ENCODE measurements at places on chromosomes 16 and 17.

- DNase-seq, result peak; percentile 89
Observed at GRCh38 chr16:81444448-81445121, at the start of gene CMIP. TSS of gene CMIP (plus strand) at chr16:81444808.

DNA sequence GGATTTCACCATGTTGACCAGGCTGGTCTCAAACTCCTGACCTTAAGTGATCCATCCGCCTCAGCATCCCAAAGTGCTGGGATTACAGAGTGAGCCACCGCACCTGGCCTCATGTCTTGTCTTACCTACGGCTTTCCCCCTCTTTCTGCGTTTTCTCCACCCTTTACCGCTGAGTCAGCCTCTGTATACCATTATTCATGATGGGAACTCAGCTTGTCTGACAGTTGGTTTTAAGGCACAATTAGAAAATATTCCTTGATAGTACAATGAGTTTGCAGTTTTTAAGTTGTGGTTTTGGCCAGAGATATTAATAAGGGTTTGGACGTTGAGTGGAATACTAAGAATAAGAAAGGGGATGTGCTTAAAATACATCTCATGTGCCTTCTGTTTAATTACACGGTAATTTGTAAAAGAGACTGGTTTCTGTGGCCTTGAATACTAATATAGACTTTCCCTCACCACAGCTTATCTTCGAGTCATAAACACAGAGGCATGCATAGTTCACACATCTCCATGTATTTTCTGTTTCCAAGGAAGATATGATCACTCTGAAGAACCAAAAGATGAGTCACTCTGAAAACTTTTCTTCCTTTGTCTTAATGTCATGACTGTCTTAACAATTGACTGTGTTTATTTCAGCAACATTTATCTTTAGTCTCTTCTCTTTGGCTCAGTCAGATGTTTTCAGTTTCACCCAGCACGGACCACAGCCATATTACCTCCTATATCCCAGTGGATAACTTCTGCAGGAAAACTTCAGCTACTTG lies 54.4 kb downstream of the PITPNC1 start:
- peak; percentile 78 for DNase-seq

DNA sequence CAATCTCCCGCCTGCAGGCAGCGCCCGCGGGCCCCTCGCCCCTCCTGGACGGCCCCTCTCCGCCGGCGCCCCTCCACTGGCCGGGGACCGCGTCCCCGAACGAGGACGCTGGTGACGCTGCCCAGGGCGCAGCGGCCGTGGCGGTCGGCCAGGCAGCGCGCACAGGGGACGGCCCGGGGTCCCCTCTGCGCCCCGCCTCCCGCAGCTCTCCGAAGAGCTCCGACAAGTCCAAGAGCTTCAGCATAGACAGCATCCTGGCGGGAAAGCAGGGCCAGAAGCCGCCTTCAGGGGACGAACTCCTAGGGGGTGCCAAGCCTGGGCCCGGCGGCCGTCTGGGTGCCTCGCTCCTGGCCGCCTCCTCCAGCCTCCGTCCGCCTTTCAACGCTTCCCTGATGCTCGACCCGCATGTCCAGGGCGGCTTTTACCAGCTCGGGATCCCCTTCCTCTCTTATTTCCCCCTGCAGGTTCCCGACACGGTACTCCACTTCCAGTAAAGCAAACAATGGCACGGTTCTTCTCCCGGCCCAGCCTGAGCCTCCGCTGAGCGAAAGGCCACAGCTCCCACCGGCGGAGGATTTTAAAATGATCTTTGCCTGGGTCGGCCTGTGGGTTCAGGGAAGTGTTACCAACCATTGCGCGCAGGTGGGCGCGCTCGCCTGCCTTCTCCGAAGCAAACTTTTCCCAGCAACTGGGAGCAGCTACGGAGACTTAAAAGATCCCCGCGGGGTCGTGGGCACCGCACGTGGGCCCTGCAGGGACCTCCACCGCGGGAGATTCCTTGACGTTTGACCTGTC lies 1.1 kb downstream of the FOXL1 start:
- DNase-seq, result no peak

DNA sequence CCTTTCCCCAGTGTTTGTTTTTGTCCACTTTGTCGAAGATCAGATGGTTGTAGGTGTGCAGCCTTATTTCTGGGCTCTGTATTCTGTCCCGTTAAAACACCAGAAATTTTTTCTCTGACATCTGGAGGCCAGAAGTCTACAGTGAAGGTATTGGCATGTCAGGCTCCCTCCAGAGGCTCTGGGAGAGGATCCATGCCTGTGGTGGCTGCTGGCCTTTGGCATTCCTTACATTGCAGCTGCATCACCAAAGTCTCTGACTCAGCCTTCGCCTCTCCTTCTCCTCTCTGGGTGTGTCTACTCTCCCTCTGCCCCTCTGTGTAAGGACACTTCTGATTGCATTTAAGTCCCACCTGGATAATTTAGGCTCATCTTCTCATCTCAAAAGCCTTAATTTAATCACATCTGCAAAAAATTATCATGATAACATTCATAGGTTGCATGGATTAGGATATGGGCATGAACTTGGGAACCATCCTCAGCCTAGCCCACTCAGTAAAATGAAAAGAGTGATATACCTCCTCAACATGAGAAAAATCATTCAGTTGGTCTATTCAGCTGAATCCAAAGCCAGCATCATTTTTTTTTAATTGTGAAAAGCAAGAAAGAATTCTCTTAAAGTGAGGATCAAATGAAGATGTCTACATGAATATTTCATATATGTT lies 78.0 kb downstream of the MAP2K6 start:
- DNase-seq, result peak; percentile 80

DNA sequence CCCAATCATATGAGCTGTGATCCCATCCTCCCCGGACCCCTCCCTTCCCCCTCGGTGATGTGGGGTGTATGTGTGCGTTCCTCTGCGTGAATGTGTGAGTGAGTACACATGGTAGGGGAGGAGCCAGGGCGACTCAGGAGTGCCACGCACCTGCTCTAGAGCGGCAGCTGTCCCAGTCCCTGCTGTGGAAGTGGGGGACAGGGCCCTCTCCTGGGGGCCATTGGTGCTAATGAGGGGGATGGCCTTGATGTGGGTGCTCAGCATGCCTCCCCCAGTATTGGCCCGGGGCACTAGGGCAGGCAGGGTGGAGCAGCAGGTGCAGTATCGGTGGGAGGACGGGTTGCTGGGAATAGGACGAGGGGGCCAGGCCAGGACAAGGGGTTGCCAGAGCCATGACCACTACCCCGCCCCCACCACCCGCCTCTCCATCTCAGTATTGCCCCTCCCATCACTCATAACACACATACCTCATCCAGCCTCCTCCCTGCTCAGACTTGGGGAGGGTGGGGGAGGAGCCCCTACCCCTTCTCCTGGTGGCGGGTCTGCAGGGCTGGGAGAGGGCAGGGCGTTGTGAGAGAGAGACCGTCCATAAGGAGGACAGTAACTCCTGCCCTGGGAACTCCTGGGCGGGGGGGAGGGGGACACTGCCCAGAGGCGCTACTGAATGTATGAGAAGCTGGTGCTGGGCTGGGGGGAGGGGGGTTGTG lies 8.5 kb downstream of the NR1D1 start:
- no peak for DNase-seq

GRCh38 chr17:32396343-32396742 lies 46.4 kb downstream of the ZNF207 start:
- no peak for DNase-seq

- no peak for DNase-seq
Observed at GRCh38 chr17:57182621-57183020, 73.7 kb upstream of the MSI2 start.

GRCh38 chr17:28765038-28765437 lies 21.2 kb downstream of the TRAF4 start:
- DNase-seq, result no peak

- no peak for DNase-seq
Observed at GRCh38 chr17:2062571-2063183, 7.8 kb downstream of the HIC1 start.

DNA sequence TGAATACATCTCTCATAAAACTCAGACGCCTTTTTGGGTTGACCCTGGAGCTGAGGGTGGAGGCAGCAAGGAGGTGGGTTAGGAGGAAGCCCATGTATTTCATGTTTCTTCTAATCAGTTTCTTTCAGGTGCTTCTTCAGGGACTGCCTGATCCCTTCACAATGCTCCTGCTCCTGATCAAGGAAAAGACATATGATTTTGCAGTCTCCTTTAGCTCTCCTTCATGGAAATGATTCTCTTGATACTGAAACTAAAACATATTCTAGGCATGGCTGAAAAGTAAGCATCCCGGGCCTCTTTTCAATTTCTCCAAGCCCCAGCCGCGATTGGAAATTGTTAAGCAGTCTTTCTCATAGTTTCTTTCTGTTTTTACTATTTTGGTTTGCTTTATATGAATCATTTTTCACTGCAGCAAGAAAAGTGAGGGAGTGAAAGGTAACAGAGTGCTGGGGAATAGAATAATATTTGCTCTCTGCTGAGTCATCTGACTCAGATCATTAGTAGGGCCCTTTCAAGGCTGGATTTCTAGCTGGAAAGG lies 730.7 kb downstream of the CDH11 start:
- DNase-seq, result no peak

- DNase-seq, result no peak
Observed at GRCh38 chr17:61150686-61151299, 248.8 kb upstream of the TBX2 start.

- DNase-seq, result no peak
Observed at GRCh38 chr16:57567691-57568090, 25.2 kb downstream of the ADGRG5 start.

DNA sequence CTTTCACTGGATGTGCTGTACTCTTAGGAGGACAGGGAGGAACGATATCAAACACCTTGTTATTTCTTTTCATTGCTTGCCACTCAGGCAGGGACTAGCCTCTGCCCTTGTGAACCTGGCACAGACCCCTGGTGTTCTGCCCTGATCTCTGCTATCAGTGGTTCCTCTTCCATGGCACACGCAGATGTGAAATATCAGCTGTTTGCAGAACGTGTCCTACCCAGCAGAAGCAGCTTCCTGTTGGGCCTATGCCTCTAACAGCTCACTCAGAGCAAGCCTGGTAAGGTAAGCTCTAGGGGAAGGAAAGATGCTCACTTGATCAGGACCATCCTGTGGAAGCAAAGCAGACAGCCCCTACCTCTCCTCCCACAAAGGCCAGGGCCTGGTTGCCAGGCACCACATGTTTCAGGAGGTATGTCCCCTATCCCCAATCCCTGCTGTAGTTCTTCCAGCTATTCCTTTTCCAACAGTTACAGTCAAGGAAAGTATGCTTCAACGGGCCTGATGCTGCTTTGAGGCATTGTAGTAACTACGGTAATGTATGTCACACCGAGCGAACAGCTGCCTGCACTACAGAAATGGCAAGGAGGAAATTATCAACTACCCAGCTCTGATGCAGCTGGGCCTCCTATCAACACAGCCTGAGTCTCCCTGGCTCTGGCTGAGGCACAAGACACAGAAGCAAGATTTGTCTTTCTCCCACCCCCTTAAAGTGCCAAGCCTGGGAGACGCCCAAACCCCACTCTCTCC lies 41.3 kb upstream of the GFOD2 start:
- DNase-seq, result no peak

DNA sequence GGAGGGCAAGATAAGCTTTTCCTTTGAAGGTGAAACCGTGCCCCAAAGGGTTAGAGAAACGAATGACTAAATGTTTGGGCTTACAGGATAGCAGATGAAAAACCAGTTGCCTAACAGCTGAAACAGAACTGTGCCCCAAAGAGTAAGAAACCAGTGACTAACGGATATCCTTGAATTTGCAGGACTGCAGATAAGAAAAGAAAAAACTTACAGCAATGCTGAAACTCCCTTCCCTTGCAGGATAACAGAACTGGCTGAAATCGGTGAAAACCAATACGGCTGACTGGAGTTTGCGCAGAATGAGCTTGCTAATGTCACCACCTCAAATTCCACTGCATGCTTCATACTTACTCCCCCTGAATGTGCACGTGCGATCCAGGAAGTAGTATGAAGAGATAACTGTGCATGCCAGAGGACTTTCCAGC lies 175.2 kb upstream of the NLRP1 start:
- no peak for DNase-seq

GRCh38 chr16:3282103-3282729 lies 1.1 kb upstream of the ZNF263 start:
- peak; percentile 78 for DNase-seq

- DNase-seq, result no peak
Observed at GRCh38 chr17:61275395-61275794, 124.2 kb upstream of the TBX2 start.

DNA sequence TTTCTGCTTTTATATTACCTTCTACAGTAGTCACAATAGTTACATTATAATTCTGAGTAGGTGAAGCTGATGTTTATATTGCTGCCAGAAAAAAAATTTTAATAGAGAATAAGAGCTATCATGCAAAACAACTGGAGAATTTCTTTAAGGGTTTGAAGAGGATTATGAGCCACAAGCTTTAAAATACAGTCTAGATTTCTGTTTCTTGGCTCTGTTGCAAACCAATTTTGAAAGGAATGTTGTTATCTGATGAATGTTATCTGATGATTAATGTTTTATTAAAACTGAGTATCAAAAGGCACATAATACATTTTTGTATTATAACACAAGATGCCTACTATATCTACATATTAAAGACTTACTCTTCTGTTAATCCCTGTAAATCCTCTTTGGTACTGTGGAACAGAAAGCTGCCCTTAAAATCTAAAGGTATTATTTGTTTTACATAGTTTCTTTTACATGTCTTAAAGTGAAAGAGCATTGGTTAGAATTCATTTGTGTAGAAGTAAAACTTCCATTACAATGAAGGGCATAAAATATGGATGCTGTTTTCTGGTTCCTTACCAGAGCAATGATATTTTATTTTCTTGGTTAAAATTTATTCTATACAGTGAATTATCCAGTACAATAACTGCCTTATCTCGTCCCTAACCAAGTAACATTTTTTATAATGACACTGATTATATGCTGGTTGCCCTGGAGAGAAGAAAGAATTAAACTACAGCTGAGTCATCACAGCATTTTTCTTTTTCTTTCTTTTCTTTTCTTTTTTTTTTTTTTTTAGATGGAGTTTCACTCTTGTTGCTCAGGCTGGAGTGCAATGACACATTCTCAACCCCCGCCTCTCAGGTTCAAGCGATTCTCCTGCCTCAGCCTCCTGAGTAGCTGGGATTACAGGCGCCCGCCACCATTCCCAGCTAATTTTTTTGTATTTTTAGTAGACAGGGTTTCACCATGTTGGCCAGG lies 205.7 kb downstream of the TANC2 start:
- DNase-seq, result no peak

- DNase-seq, result no peak
Observed at GRCh38 chr17:3981455-3981854, 17.2 kb upstream of the ATP2A3 start.

DNA sequence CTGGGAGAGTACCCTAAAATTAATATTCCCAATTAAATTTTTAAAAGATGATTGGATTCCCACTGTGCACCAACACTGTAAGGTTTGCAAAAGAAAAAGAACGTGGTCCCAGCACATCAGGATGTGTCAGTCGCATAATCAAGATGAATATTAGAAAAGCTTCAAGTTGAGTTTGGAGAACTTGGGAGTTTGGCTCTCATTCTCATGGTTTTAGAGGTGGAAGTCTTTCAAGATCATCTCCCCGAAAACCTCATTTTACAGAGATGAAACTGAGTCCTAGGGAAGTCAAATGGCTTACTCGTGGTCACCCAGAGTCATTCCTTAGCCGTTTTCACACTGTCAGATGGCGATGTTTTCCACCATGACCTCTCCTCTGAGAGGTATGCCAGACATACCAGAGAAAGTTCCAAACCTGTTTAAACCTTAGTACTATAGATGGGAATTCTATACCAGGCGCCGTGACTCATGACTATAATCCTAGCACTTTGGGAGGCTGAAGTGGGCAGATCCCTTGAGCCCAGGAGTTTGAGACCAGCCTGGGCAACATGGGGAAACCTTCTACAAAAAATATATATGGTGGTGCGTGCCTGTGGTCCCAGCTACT lies 1.2 kb downstream of the SEC14L1 start:
- no peak for DNase-seq
